ENCODE measurements at places on chromosomes 6 and 20.

- DNase-seq, result peak; percentile 89
These were observed at the start of gene GFOD1 for GRCh38 chr6:13487122-13488014. GFOD1 (minus strand) TSS chr6:13487600; CDS start chr6:13486890, 710 bp downstream.

- no peak for DNase-seq
These were observed 35.9 kb upstream of the FAM50B start for GRCh38 chr6:3813150-3813780.

- no peak for DNase-seq
These were observed 588.8 kb upstream of the ADGRB3 start for GRCh38 chr6:68046302-68046701.

GRCh38 chr20:62356589-62357186, 10.4 kb downstream of the LAMA5 start:
- DNase-seq, result peak; percentile 68

- peak; percentile 70 for DNase-seq
These were observed 232.7 kb upstream of the TENT5A start for GRCh38 chr6:81985191-81985590.
